CD4-positive, alpha-beta T cell treated with Interleukin-21 for 1 hour (primary cell): ENCODE measurements at places on chromosomes 5 and 9.

- DNase-seq: no peak
Measured at GRCh38 chr9:78097541-78097940, 65.9 kb upstream of the GNAQ start.

DNA sequence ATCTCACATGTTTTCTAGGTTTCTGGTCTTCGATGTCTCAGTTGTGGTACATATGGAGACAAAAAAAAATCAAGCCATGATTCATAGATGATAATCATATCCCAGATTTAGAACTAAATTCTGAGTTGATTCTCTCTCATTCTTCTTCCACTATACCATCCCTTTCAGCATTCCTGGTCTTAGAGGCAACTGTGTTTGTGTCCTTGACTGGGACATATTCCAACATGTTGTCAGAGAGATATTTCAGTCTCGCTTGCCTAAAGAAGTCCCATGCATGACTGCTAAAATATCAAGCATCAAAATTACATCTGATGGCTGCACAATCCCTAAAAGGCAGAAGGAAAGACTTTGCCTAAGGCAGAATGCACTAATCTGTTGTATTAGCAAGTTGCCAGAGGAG, 236.6 kb downstream of the PSAT1 start:
- DNase-seq: no peak

DNA sequence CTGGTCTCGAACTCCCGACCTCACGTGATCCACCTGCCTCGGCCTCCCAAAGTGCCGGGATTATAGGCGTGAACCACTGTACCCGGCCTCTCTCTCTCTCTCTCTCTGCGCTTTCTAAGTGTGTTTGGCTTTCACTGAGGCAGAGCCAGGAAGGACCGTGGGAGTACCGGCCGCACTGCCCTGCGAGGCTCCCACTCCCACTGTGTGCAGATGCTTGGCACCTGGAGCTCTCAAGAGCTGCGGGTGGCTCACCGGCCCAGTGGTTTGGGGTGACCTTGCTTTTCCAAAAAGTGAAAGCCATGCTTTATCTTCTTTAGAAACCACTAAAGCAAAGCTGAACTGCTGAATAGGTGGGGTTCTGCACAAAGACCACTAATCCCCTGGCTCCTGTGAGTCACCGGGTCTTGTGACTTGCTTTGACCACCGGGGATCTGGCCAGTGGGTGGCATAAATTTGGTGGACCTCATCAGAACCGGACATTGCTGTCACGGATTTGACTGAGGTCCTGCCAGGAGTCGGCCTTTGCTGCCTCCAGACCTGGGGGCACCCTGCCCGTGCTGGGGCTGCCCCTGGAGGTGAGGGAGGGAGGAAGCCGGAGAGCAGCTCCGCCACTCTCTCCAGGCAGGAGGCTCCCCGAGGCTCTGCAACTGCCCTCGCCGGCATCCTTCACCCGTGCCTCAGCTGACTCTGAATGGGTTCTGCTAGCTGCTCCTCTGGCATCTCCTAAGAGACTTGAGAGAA, 228.9 kb downstream of the FANCC start:
- no peak for DNase-seq

DNA sequence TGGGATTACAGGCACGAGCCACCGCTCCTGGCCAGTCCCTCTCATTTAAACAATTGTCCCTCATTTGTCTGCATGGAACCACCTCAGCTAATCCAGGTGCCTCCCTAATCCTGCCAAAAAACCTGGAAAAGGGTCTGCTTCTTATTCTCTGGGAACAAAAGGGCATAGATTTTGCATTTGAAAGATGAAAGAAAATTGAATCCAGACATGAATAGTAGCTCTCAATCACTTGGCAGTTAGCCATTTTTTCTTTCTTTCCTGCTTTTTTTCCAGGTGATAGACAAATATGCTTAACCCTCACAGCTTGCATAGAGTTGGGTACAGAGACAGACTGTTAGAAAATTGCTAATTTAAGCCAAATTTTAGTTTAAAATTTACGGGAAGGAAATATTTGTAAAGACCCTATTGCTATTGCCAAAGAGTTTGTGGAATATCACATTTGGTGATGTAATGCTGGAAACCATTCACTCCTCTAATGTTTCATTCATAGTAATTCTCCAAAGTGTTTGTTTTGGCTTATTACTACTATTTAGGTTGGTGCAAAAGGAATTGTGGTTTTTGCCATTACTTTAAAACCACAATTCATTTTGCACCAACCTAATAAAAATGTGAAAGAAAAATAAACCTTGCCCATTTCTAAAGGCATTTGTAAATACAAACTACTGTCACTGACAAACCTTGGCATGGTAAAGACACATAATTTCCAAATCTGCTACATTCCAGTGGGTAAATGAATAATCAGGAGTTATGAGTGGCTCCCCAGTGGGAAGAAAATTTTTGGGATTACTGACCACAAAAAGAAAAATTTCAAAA, 80.5 kb upstream of the JAK2 start:
- no peak for DNase-seq

DNA sequence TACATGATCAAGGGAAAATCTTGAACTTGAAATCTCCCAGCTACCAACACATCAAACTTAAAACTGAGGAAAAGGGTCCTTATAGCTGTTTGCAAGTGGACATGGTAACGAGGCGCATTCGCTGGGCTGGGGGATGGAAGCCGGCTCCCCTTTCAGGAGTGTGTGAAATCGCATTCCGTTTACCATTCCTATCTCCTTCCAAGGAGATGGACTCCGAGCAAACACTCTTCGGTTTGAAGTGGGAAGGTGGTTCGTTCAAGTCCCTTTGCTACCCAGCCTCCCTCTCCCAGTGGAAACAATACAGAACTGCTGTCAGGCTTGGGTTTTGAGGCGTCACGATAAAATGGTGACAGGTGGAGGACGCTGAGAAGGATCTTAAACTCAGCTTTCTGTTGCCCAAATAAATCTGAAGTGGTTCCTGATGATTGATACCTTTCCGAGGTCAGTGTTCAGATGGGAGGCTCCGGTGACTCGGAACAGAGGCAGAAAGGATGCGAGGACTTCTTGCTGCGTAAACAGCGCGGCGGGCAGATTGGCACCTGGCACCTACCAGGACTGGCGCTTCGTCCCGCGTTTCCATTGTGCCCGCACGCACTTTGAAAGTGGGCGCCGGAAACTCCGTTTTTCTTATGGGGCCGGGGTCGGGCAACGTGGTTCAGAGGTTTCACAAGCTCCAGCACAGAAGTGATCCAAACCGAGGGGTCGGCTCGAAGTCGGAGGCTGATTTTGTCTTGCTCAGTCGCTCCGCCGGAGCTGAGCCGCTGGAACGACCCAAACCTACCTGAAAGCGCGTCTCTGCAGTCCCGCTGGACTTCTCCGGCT, 7.0 kb downstream of the MSX2 start:
- no peak for DNase-seq

- no peak for DNase-seq
Measured at GRCh38 chr9:116572095-116572748, 114.9 kb upstream of the TRIM32 start.

- no peak for DNase-seq
Measured at GRCh38 chr5:139667730-139668063, 19.5 kb downstream of the CXXC5 start.

DNA sequence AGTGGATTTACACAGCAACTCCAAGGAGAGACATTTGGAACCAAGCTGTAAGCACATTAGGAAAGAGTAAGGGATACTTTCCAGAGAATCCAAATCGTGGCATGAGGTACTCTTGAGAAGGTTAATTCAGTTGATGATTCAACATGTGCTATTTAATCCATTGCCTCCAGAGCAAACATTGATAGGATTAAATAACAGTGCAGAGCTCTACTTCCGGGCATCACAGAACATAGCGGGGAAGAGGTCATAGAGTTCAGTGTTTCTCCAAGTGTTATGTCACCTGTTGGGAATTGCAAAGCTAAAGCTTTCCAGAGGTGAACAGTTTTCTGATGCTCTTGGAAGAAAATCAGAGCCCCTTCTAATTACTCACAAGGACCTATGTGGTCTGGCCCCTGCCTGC, 127.5 kb downstream of the PPP2R2B start:
- DNase-seq: no peak

DNA sequence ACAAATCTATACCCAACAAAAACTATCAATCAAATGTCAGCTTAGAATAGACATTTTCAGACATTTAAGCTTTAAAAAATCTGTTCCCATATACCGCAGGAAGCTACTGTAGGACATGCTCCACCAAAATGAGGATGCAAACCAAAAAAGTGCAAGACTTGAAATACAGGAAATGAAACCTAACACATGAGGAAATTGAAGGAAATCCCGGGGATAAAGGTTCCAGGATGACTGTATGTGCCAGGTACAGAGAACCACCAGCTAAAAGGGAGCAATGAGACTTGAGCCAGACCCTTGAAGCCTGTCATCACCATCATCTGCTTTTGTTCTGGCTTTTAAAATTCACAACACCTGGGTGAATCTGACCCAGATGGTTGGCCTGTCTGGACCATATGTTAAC, 21.4 kb downstream of the DIAPH1 start:
- no peak for DNase-seq

- no peak for DNase-seq
Measured at GRCh38 chr9:75096796-75097195, 8.5 kb downstream of the OSTF1 start.

GRCh38 chr5:106136061-106136460, 1534.7 kb downstream of the EFNA5 start:
- no peak for DNase-seq

- no peak for DNase-seq
Measured at GRCh38 chr9:113770396-113770795, 105.7 kb upstream of the ZNF618 start.

DNA sequence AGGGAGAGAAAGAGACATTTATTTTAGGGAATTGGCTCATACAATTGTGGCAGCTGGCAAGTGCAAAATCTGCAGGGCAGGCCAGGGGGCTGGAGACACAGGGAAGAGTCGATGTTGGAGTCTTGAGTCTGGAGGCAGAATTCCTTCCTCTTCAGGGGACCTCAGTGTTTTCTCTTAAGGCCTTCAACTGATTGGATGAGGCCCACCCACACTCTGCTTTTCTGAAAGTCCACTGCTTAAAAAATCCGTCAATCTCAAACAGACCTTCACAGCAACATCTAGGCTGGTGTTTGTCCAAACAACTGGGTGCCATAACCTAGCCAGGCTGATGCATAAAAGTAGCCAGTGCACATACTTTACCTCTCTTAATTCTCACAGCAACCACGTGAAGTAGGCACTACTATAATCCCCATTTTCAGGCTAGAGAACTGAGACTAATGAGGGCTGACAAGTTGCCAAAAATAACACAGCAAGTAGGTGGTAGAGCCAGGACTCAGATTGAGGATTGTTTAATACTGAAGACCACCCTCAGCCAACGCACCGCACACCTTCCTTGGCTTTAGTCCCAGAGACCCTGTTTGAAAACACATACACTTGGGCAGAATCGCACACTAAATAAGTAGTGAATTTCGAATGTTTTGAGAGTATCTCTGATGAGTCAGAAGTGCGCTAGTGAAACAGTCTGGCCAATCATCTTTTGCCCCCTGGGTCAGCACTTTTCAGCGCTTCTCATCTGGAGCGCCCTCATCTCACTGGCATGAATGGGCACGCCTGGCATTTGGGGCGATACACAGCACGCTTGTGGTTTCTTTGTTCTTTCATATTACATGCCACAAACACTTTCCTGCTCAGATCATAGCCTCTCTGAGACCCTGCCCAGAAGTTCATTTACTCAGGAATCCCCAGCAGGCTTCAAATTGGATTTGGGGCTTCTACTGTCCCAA, 591.4 kb downstream of the CCDC171 start:
- DNase-seq: no peak

DNA sequence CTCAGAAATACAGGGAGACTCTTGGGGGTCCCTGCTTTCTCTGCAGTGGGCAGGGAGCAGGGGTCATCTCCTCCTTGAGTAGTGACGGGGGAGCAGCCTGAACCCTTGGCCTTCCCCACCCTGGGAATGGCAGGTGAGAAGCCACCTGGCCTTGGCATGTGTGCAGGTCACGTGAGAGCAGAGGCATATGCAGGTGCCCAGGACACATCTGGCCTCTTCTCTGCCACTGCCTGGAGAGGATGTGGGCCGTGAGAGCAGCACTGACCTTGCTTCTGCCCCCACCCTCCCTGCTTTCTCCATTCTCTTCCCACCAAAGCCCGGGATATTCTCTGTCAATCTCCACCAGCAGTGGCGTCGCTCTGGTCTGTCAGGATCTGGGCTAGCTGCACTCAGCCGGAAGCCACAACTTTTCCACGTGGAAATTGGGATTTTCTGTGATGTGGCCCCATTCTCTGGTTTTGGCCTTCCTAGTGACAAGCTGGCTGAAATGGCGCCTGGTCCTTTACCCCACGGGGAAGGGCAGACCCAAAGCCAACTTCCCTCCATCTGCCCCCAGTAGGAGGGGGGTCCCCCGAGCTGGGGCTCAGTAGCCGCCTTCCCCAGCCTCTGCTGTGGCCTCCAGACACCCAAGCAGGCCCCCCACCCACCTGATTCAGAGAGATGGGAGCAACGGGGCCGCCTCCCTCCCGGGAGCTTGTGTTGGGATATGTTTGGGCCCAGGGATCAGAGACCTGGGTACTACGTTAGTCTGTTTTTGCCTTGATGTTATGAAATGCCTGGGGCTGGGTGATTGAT, 70.4 kb upstream of the FCN1 start:
- DNase-seq: no peak

DNA sequence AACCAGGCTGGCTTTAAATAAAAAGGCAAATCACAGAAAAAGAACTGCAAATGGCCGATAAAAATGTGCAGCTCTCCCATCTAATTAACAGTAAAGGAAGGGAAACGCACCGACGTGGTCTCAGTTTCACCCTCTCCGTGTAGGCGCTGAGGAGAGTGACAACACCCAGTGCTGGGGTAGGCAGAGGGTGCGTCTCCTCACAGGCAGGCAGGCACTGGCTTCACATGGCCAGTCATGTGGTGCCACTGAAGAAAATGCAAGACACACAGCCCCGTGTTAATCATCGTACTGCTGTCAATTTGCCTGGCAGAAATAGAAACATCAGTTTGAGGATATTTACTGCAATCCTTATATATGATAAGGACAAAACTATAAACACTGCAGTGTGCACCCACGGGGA, 178.4 kb downstream of the FANCC start:
- no peak for DNase-seq

DNA sequence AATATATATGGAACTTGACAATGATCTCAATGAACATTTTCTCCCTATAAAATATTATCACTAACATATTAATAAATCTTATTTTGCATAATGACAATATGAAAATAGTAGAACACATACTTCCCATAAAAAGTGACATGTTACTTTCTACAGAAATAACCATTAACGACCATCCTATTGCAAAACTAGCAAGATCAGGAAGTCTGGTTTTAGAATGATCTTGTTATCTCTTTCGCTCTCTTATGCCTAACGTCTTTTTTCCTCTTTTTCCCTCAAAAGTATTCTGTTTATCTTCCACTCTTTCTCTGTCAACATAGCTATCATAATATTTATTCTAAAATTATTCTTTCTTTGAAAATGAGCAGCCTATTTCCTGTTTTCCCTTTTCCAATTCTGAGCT, 21.6 kb upstream of the C5orf46 start:
- DNase-seq: no peak

- peak; percentile 79 for DNase-seq
Measured at GRCh38 chr9:126490871-126491567, 122.7 kb upstream of the LMX1B start.

GRCh38 chr5:102759289-102759688, 4.2 kb downstream of the PAM start:
- no peak for DNase-seq
